RPMI7951 (cell line): ENCODE measurements at places on chromosomes 13 and 19. TPM values are rescaled to one million over a fixed set of nuclear protein-coding genes. Genes with fewer than 3 reads are reported as not detected.

Gene AP2S1
- total RNA-seq, result 447 and 606 TPM in 2 replicates

GRCh38 chr13:51839711-51840540 lies 5.1 kb downstream of the TMEM272 start:
- no peak for DNase-seq

- DNase-seq, result no peak
These were observed 39.7 kb downstream of the SOX1 start for GRCh38 chr13:112106478-112107141.

DNA sequence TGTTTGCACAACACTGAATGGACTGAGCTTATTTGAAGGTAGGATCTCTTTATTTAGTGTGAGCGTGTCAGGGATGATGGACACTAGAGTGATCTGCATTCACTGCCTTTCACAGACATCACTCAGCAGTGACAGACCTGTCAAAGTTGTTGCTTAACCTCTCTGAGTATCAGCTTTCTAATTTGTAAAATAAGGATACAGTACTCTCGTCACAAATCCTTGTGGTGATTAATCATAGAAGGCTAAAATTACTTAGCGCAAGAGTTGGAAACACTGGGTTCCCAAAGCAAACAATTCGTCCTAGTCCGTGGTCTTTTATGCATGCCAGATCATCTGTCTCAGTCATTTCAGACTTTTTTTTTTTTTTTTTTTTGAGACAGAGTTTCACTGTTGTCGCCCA lies 16.6 kb downstream of the CARD8 start:
- DNase-seq, result no peak

Gene KLF16
- total RNA-seq, result 2.9 and 4.2 TPM in 2 replicates

Gene RXFP2
- total RNA-seq, result 1.1 and 1.2 TPM in 2 replicates

GRCh38 chr13:113533161-113533840 lies 42.8 kb upstream of the DCUN1D2 start:
- no peak for DNase-seq

Gene KCTD12
- 16.2 and 18.5 TPM in 2 replicates for total RNA-seq
